HS-5 (cell line): ENCODE measurements at places on chromosomes 16 and 17.

GRCh38 chr17:81424151-81425017, 29.1 kb downstream of the BAHCC1 start:
- DNase-seq, result no peak

DNA sequence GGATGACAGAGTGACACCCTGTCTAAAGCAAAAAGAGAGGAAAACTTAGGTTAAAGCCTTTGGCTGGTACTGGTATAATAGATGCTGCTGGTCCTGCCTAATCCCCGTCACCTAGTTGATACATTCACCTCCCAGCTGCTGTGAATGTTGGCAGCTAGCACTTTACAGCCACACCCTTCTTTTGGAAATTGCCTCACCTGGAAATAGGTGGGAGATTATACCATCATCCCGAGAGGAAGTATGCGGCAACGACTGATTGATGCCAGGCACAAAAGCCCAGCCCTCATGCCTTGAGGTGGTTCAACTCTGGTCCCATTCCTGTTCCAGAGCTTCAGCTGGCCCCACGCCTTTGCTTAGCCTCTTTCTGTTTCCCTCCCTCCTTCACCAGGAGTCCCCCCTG, 53.2 kb upstream of the SIAH1 start:
- no peak for DNase-seq

- DNase-seq, result no peak
Observed at GRCh38 chr17:65536573-65537342, 24.7 kb downstream of the AXIN2 start.

GRCh38 chr16:57764341-57765159, 29.0 kb downstream of the KATNB1 start:
- peak; percentile 75 for DNase-seq

- DNase-seq, result no peak
Observed at GRCh38 chr16:50183316-50183715, 30.2 kb downstream of the TENT4B start.
